CD4-positive, alpha-beta T cell treated with Interleukin-4 for 1 hour (primary cell): ENCODE measurements at places on chromosomes 5 and 9.

- DNase-seq, result no peak
Observed at GRCh38 chr5:148866024-148866423, 39.6 kb downstream of the ADRB2 start.

DNA sequence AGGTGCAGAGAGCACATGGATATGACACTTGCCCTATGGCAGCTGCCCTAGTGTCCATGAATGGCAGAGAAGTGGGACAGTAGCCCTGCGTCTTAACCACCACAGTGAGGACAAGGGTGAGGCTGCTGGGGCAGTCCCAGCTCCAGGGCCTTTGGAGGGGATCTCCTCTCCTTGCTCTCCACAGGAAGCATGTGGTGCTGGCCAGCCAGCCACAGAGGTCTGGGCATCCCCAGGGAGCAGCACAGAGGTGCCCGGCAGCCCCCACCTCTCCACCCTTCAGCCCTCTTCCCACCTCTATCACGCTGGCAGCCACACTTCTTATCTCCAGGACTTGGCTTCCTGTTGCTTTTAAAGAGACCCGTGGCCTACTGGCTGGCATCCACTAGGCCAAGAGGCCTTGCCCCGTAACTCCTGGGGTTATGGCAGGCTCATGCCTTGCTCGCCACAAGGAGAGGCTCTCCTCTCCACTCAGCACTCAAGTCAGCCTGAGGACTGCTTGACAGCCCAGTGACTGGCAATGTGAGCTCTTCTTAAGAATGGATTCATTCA, 21.9 kb downstream of the CSF2 start:
- no peak for DNase-seq

DNA sequence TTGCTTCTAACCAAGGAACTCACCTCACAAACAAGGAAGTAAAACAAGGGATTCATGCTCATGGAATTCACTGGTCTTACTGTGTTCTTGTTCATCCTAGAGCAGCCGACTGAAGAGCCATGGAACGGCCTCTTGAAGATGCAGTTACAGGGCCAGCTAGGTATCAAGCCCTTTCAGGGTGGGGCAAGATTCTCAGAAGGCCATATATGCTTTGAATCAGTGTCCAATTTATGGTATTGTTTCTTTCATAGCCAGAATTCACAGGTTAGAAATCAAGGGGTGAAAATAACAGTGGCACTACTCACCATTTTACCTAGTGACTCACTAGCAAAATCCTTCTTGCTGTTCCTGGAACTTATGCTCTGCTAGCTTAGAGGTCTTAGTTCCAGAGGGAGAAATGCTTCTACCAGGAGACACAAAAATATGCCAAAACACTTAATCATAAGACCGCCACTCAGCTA, 159.5 kb upstream of the CDH10 start:
- no peak for DNase-seq

GRCh38 chr5:64273276-64273675, 107.6 kb downstream of the RNF180 start:
- DNase-seq, result no peak

DNA sequence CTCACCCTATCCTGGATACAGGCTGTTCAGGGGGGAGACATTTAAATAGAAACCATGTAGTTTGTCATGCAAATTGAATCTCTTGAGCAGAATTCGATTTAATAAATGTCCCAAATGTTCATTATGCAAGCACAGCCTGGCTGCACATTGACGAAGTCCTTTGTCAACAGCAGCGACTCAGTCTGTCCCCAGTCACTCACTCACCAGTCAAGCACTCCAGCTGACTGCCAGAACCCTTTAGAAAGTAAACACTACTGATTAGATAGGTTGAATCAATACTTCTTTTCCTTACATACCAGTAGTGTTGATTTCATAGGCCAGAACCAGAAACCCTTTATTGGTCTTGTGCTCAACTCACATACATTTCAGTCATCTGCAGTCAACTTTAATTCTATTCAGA, 27.5 kb downstream of the CDH6 start:
- DNase-seq, result no peak

- no peak for DNase-seq
Observed at GRCh38 chr5:178818094-178818493, 41.7 kb upstream of the ZNF354B start.
